ENCODE measurements at places on chromosomes 4 and X.

DNA sequence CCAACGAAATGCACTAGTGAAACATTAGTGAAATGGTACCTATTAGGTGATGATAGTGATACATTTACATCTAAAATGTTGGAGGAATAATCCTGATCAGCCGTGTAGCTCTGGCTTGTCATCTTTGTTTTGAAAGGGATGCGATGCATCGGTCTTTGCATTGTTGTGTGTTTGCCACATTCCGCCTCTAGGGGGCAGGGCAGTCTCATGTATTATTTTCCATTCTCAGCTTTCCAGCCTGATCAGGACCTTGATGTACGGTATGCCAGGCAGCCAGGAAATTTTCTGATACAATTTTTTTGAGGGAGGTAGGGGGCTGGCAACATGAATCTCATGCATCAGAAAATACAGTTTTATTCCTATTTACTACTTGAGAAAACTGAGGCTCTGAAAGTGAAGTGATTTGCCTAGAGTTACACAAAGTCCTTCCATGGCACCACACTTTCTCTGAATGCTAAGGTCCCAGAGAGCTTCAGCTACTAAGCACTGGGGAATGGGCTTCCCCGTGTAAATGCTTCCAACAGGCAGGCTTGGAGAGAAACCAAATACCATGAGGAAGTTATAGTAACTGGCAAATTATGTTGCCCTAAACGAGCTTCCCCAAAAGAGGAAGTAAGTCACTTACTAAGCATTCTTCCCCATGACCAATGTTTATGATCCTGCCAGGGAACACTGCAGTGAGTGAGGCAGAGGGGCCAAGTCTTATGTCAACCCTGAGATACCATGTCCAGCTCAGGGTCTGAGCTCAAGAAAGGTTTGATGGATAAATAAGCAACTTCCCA is 31.8 kb upstream of the IQSEC2 start:
- peak; percentile 66 for DNase-seq

DNA sequence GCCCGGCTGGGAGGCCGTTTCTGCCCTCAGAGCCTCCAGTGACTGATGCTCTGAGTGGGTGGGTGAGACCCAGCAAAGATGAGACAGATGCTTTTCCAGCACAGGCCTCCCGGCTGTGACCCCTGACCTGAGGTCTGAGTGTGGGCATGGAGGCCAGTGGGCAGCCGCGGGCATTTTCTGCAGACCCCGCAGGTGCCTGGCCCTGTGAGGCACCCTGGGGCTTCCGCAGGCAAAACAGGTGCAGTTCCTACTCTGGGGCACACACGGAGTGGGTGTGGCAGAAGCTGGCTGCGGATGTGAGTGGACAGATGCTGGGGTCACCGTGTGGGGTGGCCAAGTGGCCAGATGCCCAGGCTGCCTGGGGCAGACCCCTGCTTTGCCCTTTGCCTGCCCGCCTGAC is 14.8 kb downstream of the HTRA3 start:
- no peak for DNase-seq

- no peak for DNase-seq
Measured at GRCh38 chr4:166432842-166433241, 559.8 kb downstream of the TLL1 start.

- no peak for DNase-seq
Measured at GRCh38 chr4:154854362-154854761, 73.3 kb downstream of the RBM46 start.

DNA sequence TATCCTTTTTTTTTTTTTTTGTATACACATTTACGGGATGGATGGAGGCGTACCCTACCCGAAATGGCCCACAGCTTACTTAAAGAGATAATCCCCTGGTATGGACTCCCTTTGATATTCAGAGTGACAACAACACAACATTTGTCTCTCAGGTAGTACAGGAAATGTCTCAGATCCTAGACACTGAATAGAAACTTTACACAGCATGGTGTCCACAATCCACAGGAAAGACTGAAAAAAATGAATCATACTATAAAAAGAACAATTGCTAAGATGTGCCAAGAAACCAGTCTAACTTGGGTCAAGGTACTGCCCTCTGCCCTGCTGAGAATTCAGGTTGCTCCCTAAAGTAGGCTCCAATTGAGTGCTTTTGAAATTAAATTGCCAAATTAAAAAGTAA is 100.8 kb upstream of the LANCL3 start:
- DNase-seq = no peak

- DNase-seq = no peak
Measured at GRCh38 chr4:97073194-97073593, 1070.1 kb downstream of the STPG2 start.

GRCh38 chr4:183808097-183808456 is 97.0 kb upstream of the STOX2 start:
- no peak for DNase-seq

DNA sequence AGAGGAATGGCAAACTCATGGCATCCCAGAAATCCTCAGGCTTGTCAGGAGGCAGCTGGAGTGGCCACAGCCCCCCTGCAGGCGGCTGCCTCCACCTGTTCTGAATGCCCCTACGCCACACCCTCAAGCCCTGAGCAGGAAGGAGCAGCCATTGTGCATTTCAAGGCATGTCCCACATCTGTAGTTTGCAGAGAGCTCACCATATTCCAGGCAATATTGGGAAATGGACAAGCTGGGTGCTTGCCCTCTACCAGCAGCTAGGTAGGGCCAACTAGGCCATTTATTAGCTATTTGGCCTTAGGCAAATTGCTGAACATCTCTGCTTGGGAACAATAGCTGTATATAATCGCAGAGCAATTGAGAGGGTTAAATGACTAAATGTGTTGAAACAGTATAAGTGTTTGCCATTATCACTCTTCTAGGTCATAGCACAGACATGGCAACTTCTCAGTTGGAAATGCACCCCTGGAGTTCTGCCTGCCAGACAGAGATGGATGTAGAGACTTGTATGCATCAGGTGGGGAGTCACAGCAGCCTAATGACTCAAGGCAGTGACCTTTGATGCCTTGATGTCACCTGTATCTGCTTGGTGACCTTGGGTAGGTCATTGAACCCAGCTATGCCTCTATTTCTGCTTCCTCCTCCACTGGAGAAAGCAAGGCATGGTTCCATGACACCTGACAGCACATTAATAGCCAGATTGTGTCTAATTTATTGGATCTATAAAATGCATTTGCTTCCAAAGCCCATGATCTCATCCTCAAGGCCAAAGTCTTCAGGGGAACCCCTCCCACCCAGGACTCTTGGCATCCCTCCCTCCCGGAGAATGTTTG is 52.8 kb downstream of the FHDC1 start:
- no peak for DNase-seq

GRCh38 chr4:185589067-185589836 is 53.9 kb upstream of the PDLIM3 start:
- no peak for DNase-seq

- DNase-seq = no peak
Measured at GRCh38 chr4:156322592-156322991, 368.9 kb upstream of the CTSO start.

- DNase-seq = no peak
Measured at GRCh38 chrX:87105131-87105530, 412.5 kb upstream of the KLHL4 start.

DNA sequence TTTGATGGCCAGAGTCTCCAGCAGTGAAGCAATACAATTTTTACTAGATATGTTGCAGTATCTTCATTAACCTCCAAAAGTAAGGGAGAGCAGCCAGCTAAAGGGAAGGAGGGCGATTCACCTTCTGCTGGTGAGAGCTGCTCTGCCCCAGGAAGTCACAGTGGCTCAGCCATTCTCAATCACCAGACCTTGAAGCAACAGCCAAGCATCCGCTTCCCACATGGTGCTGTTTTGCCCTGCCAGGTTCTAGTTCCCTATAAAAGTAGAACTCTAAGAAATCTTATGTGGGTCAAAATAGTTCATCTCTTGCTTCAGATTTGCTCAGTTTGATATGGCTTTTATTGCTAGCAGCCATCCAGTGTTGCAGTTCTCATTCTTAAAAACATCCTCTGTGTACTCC is 166.8 kb downstream of the STIM2 start:
- DNase-seq = no peak

GRCh38 chr4:6542951-6543350 is 32.0 kb upstream of the MAN2B2 start:
- no peak for DNase-seq

GRCh38 chr4:61666244-61666643 is 466.1 kb downstream of the ADGRL3 start:
- no peak for DNase-seq

DNA sequence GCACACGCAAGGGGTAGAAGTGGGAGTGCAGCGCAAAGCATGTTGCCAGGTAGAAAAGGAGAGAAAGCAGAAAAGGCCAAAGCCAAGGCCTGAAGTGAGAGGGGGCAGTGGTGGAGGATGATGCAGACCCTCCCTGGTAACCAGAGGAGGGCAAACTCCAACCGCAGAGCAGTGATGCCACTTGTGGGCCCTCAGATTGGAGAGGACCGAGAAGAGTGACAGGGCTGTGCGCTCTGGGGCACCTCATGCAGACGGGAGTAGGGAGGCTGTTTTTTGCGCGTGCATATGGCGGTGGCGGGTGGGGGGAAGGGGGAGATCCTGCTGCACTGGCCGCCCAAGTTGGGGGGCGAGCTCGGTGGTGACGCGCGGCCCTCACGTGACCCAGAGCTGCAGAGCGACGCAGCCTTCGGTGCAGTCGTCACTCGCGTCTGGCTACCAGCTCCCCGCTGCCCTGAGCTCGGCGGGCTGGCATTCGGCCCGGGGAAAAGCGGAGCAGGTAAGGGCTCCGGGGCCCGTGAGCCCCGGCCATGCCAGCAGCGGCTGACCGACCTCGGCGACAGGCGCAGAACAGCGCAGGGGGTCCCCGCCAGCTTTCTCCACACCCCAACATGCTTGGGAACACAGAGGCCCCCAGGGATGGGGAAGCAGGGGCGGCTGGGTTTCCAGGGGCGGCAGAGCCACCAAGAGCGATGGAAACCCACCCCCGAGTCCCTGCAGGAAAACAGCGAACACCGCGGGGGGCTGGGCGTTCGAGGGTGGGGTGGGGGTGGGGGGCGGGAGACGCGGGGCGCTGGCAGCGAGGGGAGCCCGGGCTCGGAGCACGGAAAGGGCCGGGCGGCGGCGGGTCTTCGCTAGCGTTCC is at the start of gene BEX3:
BEX3 (plus strand) TSS at position 421 of the 861 bp plus-strand sequence. CDS start 984 bp downstream, outside the sequence.
- DNase-seq = peak; percentile 37

GRCh38 chr4:124777007-124777406 is 64.5 kb upstream of the ANKRD50 start:
- no peak for DNase-seq

- DNase-seq = no peak
Measured at GRCh38 chr4:13893211-13893610, 265.7 kb upstream of the BOD1L1 start.

- no peak for DNase-seq
Measured at GRCh38 chr4:113537628-113538027, 223.9 kb downstream of the CAMK2D start.

DNA sequence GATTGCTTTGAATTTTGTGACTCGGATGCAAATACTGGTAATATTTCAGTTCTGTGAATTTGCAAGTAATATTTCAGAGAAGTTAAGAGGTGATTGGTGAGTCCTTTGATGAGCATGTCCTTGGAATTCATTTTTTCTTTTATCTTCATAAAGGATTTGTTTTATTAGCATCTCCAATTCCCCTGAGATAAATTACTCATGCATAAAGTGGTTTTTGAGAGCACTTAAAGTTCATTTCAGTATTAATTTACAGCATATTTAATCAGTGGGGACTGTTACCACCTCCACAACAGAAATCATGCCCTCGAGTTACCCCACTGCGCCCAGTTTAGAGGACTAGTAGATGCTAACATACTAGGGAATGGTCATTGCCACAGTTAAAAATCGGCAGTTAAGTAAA is 65.0 kb downstream of the ZFX start:
- no peak for DNase-seq

DNA sequence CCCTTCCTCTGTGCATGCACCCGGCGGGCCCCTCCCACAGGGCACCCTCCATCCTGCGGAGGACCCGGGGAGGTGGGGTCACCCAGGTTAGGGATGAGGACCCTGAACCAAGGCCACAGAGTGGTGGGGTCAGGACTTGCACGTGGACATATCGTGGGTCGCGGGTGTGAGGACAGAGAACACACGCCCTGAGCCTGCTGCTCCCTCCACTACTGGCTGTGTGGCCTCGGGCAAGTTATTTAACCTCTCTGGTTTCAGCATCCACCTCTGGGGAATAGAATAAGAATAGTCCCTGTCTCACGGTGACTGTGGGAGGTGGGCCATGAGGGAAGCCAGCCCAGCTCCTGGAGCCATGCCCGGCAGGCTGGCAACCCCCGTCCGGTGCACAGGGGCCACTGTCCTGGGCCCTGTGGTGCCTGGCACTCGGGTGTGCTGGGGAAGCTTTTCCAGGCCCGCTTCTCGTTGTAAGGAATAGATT is 5.1 kb downstream of the PSAPL1 start:
- DNase-seq = no peak

DNA sequence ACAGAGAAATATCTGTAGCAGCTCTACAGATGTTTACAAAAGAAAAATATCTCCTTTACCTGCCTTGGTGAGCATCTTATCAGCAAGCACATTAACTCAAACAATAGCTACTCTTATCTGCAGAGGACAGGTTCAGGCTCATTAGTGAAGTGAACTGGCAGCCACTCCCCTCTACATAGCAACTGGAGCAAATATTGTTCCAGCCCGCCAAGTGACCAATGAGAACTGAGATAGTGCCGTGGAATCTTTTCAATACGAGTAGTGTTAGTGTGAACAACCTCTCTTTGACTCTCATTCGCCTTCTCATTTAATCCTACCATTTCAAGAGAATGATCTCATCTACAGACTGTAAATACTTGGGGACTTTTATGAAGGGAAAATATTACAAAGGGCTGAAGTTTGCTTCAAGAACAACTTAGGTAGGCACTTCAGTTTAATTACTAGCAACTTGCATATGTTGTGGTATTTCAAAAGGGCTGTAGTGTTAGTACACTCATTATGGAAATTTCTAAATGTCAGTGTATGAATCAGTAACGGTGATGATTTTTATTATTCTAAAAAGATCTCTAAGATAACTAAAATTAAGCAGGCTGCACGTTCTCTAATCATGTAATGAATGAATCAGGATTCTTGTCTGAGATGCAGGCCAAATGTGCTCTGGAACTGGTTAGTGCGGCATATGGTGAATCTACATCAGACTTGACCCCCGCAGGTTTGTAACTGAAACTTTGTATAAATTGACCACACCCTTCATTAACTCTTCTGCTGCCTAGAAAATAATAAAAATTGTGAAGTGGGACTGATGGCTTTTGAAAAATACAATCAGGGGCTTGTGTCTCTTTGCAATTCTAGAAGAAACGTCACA is 72.4 kb downstream of the PALLD start:
- peak; percentile 44 for DNase-seq

- DNase-seq = no peak
Measured at GRCh38 chr4:56861360-56861759, 39.9 kb upstream of the SPINK2 start.

- no peak for DNase-seq
Measured at GRCh38 chrX:43580621-43581020, 75.5 kb upstream of the MAOA start.

- DNase-seq = peak; percentile 76
Measured at GRCh38 chr4:28788929-28789490, 1928.4 kb downstream of the STIM2 start.

DNA sequence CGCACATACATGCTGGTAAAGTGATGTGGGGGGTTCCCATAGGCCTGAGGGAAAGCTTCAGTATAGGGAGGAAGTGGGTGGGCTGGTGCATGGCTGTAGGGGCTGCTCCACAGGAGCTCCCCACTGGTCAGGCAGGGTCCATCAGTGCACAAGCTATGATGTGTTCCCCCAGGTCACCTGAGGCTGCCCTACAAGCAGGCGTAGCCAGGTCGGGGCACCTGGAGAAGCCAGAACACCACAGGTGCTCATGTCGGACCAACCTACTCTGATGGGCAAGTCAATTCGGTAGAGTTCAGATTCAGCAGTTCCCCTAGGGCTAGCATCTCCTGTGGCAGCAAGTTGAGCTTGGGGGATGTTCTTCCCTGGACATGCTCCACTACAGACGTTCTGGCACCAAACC is 103.3 kb upstream of the EPHA5 start:
- no peak for DNase-seq

- DNase-seq = no peak
Measured at GRCh38 chr4:151841107-151841506, 80.3 kb upstream of the GATB start.
